ENCODE measurements at places on chromosomes 2 and 18.

DNA sequence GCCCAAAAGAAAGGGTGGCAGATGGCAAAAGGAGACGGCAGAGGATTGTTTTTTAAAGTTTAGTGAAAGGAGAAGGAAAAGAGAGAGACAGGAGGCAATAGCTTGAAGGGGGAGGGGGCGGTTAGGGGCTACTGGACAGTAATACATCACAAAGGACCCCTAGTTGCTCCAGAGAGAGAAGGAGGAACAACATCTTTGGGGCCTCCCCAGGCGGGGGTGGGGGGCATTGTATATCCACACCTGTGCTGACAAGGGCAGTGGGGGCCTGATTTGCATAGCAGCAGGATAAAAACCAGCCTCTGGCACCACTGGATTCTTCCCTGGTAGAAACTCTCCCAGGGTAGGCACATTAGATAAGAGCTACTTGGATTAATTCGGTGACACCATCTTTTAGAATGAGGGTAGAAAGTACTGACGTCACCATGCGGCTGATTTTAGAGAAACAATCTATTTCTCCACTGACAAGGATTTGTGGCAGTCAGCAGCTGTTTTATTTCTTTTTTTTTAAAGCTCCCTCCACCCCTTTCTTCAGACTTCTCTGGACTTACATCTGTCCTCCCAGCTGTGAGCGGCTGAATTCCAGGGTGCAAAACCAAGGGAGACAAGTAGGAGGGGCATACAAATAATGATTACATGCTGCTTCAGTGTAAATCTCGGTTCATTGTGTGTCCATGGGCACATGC lies 199.8 kb upstream of the NRP2 start:
- no peak for DNase-seq

- no peak for DNase-seq
Measured at GRCh38 chr18:71450257-71450656, 1093.9 kb downstream of the CBLN2 start.

GRCh38 chr2:208049441-208049840 lies 24.1 kb upstream of the PLEKHM3 start:
- no peak for DNase-seq

DNA sequence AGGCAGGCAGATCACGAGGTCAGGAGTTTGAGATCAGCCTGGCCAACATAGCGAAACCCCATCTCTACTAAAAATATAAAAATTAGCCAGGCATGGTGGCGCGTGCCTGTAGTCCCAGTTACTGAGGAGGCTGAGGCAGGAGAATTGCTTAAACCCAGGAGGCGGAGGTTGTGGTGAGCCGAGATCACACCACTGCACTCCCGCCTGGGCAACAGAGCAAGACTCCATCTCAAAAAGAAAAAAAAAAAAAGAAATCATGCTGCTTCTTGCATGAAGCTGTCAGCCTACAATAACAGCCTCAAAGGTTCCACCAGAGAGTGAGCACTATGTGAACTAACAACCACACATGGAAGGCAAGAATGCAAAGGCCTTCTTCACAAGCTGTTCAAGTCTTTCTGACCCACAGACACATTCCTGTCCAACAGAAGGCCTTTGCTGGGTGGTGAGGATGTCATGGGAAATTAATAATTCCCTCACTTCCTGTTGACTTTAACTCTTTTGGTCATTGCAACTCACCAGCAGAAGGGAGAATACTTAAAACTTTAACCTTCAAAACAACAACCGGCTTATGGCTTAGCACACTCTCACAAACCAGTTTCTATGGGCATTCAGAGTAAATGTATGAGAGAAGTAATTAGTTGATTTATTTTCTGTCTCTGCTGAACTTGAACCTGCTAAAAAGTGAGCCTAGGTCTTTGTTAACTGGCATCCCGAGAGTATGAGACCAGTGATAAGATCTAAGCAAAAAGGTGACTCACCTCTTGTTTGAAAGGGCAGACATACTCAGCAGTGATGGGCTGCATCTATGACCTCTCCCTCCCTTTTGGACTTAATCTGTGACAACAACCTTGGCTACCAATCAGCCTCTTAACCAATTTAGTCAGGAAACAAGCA lies 11.8 kb downstream of the PLEKHM3 start:
- no peak for DNase-seq

DNA sequence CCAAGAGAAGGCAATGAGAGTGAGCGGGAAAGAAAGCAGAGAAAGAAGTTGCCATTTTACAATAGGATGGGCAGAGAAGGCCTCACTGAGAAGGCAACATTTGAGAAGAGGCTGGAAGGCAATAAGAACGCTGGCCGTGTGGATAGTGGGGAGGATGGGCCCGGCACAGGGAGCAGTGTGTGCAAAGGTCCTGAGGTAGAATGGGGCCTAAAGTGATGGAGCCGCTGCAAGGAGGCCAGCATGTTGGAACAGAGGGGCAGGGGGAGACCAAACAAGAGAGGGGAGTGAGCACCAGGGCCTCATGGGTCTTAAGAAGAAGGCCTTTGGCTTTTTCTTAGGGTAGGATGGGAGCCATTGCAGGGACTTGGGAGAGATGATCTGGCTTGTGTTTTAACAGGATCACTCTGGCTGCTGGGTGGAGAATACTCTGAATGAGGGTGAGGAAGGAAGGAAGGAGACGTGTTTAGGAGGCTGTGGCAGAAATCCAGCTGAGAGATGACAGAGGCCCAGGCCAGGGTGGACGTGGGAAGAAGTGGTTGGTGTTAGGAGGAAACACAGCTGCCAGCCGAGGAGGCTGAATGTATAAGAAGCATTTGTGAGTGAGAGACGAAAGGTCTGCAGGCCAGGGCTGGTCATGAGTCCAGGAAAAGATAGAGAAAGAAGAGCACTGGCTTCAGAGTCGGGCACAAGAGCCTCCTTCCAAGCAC lies 159.8 kb downstream of the KLHL29 start:
- no peak for DNase-seq

- no peak for DNase-seq
Measured at GRCh38 chr18:4299395-4299794, 155.7 kb downstream of the DLGAP1 start.

GRCh38 chr2:28433935-28434599 lies 41.4 kb downstream of the FOSL2 start:
- no peak for DNase-seq

- no peak for DNase-seq
Measured at GRCh38 chr2:227849906-227850305, 21.5 kb upstream of the DAW1 start.

DNA sequence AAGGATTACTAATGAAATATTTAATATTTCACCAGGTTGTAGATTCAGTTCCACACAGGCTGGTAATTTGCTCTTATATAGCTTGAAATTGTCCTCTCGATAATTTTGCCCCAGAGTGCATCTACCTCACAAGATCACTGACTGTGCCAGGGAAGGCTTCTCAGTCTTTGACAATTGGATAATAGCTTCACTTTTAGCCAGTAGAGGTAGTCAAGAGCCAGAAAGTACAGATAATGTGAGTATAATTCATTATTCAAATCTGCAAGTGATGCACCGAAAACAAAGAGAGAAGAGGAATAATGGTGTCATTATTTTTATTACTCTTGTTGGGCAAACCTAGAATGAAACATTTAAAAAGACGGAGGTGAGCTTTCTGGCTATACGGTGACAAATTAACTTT lies 292.8 kb downstream of the EN1 start:
- no peak for DNase-seq

GRCh38 chr2:217742841-217743240 lies 260.0 kb downstream of the TNS1 start:
- no peak for DNase-seq

- no peak for DNase-seq
Measured at GRCh38 chr2:63983986-63984605, 35.1 kb downstream of the VPS54 start.

DNA sequence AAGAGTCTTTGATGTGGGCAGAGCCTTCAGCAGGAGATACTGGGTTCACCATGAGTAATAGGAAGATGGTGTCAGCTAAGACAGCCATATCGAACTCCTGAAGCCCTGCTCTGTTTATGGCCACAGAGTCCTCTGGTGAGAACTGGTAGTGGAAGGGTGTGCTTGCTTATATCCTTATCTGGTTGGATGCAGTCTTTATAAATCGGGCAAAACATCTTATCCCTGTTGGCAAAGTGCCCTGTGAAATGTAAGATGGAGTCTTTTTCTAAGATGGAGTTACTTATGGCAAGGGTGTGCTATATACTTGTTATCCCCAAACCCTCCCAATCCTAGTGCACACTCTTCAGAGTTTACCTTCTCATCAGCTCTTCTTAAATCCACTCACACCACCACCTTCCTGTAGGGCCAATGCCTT lies 190.8 kb upstream of the PARD3B start:
- DNase-seq, result no peak

GRCh38 chr2:54867457-54867856 lies 144.0 kb downstream of the EML6 start:
- no peak for DNase-seq

GRCh38 chr2:173290518-173290917 lies 64.2 kb upstream of the CDCA7 start:
- DNase-seq, result no peak

DNA sequence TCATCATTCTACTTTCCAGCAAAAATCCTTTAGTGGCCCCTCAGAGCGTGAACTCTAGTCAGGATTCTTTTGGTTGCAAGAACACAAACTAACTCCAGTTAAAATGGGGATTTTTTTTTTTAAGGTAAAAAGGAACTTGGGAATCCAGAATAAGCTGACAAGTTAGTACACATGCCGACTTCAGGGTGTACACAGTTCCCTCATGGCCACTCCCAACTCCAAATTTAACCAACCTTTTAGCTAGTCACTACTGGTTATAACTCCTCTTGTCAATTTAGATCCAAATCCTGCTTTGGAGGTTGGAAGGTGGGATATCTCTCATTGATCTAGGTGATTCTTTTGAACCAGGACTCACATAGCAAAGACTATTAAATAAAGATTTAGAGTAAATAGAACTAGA lies 5.0 kb upstream of the PGAP1 start:
- no peak for DNase-seq

- no peak for DNase-seq
Measured at GRCh38 chr2:44531289-44531688, 169.5 kb downstream of the CAMKMT start.

All from HEK293T (cell line).